Stimulated activated CD8-positive, alpha-beta memory T cell treated with anti-CD3 and anti-CD28 coated beads, Interleukin-2, amount 100 ng/mL, for 1 hour (primary cell): ENCODE measurements at places on chromosomes 16 and 17.

GRCh38 chr17:79039171-79039570 lies 15.2 kb downstream of the C1QTNF1 start:
- DNase-seq: no peak

DNA sequence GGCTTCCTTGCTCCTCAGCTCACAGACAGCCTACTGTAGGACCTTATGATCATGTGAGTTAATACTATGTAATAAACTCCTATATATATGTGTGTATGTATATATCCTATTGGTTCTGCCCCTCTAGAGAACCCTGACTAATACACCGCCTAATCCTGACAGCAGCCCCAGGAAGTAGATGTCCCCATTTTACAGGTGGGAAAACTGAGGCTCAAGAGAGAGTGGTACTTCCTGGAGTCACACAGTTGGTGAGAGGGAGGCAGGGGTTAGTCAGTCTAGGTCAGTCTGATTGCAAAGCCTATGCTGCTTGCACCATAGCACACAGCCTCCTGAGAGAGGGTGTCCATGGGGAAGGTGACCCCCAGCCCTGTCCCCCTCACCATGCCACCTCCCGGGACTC lies 42.7 kb upstream of the C16orf82 start:
- no peak for DNase-seq

DNA sequence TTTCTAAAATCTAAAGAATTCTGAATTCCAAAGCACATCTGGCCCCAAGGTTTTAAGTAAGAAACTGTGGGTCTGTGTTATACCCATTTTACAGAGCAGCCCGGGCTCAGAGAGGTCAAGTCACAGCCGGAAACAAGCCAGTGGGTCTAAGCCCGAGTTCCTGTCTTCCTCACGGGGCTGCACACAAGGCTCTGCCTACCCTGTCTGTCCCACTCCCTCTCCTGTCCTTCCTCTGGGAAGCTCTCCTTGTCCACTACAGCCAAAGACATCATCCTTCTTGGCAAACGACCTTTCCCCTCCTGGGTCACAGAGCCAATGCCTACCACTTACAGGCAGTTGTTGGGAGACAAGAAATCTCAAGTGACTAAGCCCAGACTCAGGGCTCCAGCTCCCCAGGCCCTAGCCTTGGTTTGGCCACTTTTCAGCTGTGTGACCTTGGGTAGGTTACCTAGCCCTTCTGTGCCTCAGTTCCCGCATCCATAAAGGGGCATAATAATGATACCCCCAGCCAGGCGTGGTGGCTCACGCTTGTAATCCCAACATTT lies 55.6 kb upstream of the MAP3K14 start:
- DNase-seq: no peak

GRCh38 chr16:59410451-59410850 lies 676.3 kb upstream of the GOT2 start:
- DNase-seq: no peak

DNA sequence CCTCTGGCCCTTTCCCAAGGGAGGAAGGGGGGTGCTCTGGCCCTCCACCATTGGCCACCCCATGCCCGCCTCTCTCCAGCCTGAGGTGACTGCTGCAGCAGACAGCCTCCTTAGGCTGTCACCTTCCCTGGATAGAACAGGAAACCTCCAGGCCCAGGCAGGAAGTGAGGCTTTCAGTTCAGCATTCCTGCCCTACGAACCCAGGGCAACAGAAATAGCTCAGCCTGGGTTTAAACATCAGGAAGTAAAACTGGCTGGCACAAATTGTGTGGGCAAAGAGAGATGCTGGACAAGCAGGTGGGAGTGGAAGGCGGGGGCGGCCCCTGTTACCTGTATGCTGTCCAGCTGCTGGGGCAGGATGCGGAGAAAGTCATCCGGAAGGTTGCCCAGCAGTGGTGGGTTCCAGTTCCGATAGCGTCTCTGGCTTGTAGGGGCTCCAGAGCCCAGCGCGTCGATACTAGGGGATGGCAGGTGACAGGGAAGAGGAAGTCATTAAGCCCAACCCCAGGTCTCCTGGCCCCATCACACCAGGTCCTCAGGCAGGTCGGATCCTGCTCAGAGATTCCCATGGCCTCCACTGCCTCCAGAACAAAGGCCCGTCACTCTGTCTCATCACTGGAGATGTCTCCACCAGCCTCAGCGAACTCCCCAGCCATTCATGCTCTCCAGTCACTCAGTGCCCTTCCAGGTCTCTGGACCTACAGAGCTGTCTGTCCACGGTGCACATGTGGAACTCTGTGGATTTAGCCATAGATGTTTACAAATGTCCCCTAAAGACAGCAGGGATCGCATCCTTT lies 23.6 kb upstream of the MRPS23 start:
- no peak for DNase-seq
